ENCODE measurements at places on chromosomes 12 and 14.
A peak's percentile ranks its signal among the peaks of the same experiment; 100 is the strongest.

GRCh38 chr12:120216742-120217605, 16.1 kb upstream of the RPLP0 start:
- DNase-seq, result no peak

- no peak for DNase-seq
These were observed 9.5 kb downstream of the BDKRB1 start for GRCh38 chr14:96265383-96266095.

DNA sequence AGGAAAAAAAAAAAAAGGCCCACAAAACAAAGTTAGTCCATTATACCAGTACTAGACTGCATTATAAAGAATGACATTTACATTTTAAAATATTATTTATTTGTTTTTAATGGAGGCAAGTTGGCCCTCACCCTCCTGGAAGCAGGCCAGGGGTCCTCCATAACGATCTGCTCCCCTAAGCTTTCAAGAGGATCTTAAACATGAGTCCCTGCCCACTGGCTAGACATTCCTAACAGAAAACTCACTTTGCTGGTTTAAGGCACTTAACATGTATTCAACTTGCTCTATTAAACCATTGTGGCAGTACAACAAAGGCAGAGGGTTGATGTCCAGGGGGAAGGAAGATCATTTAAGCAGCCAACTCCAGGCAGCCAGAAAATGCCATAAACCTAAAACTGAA, 111.4 kb downstream of the STXBP6 start:
- no peak for DNase-seq

DNA sequence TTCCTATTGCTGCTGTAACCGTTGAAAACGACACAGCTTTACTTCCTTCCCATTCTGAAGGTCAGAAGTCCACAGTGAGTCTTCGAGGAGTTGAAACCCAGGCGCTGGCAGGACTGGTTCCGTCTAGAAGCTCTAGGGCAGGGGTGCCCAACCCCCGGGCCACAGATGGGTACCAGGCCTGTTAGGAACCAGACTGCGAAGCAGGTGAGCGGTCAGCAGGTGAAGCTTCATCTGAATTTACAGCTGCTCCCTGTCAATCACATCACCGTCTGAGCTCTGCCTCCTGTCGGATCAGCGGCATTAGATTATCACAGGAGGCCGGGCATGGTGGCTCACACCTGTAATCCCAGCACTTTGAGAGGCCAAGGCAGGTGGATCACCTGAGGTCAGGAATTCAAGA, 12.6 kb upstream of the SFSWAP start:
- DNase-seq, result no peak

DNA sequence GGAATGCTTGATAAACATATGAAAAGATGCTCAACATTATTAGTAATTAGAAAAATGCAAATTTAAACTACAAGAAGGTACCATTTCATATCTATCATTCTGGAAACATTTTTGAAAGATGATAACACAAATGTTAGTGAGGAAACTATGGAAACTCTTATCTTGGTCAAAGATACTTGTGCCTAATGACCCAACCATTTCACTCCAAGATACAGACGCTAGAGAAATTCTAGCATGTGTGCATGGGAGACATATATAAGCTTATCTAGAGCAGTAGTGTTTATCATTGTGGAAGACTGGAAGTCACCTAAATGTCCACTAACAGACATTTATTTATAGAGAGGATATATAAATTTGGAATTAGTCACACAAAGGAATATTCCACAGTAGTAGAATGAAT, 143.1 kb upstream of the HMGA2 start:
- DNase-seq, result no peak

DNA sequence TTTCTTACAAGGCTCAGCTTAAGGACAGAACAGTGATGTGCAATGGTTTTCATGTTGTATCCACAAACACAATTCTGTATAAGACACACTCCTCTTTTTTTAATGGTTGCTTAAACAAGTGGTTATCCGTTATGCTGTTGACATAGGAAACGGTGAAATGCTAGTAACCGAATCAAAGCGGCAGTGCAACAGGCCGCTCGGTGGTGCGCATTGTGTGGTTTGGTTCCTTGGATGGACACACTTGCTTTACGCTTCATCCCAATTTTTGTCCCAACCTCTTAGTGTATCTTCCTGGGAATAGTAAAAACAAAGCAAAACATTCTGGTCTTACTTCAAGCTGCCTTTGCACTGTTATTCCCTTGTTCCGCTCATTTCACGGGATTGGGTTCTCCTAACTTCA, 650 bp upstream of the PTGER2 start:
- no peak for DNase-seq

DNA sequence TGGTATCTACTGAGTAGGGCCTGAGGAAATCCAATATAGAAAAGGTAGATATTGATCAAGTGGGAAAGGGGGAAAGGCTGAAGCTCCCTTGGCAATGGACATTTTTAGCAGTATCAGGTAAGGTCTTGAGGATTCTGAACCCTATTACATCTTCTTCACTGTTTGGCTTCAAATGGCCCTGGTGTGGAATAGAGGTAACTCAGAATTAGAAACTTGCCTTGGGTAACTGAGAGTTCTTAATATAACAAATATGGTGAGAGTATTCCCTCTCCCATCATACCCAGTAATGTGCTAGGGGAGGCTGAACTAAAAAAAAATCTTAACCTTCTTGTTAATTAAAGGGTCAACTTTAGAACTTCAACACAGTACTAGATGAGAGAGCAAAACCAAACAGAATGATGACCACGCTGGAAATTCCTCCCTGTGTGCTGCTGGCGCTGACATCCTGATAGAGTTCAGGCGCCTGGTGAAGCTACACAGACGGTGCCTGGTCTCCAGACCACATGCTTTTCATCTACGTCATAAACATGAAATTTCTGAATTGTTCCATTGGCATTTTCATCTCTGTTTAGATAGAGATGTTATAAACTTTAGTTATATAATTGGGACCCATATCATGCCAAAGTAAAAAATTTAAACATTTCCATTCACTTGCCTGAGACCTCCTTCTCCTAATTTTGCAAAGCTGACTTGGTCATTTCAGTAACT, 128.3 kb downstream of the AKAP6 start:
- no peak for DNase-seq

DNA sequence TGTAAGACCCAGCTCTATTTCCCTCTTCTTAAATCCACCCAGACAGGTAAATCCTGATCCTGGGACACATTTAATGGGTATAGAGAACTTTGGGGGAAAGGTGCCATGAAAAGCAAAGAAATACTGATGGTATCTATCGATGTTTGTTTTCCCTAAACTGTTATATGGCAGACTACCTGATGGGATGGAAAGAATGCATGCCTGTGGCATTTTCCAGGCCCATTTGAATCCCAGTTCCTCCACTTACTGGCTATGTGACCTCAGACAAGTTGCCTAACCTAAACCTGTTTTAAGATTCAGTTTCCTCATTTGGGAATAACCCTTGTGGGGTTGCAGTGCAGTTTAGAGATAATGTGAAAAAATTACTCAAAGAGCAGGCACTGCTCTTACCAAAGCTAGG, 404.5 kb downstream of the FUT8 start:
- no peak for DNase-seq

- peak; percentile 18 for DNase-seq
These were observed 37.5 kb downstream of the ACACB start for GRCh38 chr12:109153821-109154441.

GRCh38 chr14:102279282-102279681, 25.7 kb downstream of the MOK start:
- DNase-seq, result no peak

GRCh38 chr12:107027636-107028053, 40.7 kb upstream of the MTERF2 start:
- DNase-seq, result peak; percentile 87

- DNase-seq, result no peak
These were observed 33.7 kb downstream of the MDM2 start for GRCh38 chr12:68841717-68842116.

DNA sequence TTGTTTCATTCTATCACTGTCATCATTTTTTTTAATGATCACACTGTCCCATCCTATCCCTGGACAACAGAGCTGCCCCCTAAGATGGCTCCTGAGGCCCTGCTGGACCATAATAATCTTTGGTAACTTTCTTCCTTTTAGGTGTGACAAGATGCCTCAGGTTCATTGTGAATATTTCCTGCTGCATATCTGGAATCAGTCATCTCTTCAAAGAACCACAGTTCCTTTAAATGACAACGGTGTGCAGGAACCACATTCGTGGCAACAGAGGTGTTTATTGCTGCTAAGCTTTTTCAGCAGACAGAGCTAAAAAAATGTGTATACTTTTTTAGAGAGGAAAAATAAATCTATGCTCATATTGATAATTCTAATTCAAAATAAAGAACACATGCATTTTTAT, 312.9 kb downstream of the MED13L start:
- no peak for DNase-seq

- no peak for DNase-seq
These were observed 50.4 kb downstream of the TBX5 start for GRCh38 chr12:114355389-114356088.

DNA sequence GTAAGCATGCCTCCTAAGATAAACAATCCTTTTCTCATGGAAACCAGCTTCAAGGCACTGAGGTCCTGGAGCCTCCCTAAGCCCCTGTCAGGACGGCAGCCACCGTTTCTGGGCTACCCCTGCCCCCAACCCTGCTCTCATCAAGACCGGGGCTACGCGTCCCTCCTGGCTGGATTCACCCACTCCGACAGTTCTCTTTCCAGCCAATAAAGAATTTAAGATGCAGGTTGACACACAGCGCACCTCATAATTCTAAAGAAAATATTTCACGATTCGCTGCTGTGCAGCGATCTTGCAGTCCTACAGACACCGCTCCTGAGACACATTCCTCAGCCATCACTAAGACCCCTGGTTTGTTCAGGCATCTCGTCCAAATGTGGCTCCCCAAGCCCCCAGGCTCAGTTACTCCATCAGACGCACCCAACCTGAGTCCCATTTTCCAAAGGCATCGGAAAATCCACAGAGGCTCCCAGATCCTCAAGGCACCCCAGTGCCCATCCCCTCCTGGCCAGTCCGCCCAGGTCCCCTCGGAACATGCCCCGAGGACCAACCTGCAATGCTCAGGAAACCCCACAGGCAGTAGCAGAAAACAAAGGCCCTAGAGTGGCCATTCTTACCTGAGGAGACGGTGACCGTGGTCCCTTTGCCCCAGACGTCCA, 336.3 kb downstream of the TMEM121 start:
- DNase-seq, result no peak

GRCh38 chr14:59133709-59134108, 54.8 kb upstream of the DAAM1 start:
- no peak for DNase-seq

GRCh38 chr12:98645572-98646067, 530 bp downstream of the APAF1 start:
- DNase-seq, result no peak

GRCh38 chr14:104103446-104104075, 18.1 kb downstream of the ASPG start:
- DNase-seq, result no peak

- no peak for DNase-seq
These were observed 54.3 kb upstream of the OVCH1 start for GRCh38 chr12:29551812-29552211.

GRCh38 chr14:34138175-34138574, 187.3 kb upstream of the EGLN3 start:
- DNase-seq, result no peak

DNA sequence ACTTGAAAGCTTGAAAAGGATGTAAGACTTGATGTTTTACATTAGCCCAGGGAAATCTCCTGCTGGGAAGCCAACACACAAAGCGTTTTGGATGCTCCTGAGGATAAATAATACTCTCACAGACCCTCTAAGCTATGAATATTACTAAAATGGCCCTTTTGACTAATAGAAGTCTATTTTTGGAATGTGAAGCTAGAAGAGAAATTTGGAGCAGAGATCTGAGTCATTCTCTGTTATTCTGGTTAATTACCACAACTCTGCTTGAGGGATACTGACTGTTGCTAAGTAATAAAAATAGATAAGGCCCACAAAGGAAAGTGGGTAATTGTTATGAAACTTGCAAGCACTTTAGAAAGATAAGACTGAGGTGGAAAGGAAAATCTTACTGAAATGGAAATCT, 346.2 kb upstream of the STXBP6 start:
- DNase-seq, result no peak

DNA sequence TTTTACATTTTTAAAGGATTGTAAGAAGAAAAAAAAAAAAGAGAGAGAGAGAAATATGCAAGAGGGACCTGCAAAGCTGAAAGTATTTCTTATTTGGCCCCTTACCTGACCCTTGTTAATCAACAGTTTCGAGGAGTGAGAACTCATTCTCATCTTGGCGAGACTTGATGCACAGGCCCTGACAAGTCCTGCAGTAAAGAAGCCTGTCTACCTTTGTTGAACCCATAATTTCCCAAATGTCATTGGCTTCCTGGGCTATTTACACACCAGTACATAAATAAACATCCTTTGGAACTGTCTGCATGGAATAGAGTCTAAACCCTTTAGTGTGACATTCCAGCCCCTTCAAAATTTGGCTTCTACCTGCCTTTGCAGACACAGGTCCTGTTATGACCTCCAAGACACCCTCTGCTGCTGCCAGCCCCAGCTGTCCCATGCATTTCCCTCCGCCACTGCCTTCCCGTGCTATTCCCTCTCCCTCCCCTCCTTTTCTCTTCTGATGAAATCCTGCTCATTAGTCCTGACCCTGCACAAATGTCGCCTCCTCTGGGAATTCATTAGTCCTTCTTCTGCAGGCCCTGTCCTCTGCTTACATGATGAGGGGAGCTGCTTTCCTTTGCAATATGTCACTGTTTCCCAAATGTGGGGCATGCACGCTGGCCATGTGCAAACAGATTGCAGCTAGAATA, 35.1 kb downstream of the MYL2 start:
- DNase-seq, result no peak

DNA sequence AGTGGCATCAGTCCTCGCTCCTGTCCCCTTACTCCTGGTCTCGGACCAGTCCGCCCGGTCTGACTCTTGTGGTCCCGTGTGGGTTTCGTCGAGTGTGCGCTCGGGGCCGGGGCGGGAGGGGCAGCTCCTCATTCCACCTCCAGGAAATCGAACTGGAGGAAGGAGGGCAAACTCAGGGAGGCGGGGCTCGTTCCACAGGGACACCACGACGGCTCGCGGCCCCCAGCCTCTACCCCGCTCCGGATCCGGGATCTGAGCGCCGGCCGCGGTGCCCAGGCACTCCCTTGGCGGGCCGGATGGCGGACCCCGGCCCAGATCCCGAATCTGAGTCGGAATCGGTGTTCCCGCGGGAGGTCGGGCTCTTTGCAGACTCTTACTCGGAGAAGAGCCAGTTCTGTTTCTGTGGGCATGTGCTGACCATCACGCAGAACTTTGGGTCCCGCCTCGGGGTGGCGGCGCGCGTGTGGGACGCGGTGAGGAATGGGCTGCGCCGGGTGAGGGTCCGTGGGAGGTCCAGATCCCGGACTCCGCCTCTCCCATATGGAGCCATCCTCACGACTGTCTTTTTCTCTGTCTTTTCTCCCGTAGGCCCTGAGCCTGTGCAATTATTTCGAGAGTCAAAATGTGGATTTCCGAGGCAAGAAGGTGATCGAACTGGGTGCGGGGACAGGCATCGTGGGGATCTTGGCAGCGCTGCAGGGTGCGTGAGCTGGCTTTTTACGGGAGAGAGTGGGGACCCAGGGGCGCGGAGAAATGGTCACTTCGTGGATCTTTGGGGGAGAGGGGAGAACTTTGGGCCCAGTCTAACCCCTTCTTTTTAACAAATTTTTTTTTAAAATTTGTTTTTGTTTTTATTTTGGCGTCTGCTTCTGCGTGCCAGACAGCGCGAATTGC, at the start of gene EEF1AKMT3:
TSS of gene EEF1AKMT3 (plus strand) at position 186 of the 894 bp plus-strand sequence. CDS start at position 297, 111 bp downstream.
- peak; percentile 68 for DNase-seq

GRCh38 chr12:15701206-15701605, 88.0 kb downstream of the EPS8 start:
- DNase-seq, result no peak

GRCh38 chr14:48814562-48814961, 771.6 kb downstream of the RPS29 start:
- no peak for DNase-seq

All from hindlimb muscle (tissue), 1 donor.